Activated T-cell treated with anti-CD3 and anti-CD28 coated beads for 24 hours (primary cell): ENCODE measurements at places on chromosomes 11 and 22.

GRCh38 chr11:48150213-48150612, 66.4 kb upstream of the OR4B1 start:
- DNase-seq, result no peak

- DNase-seq, result no peak
These were observed 162.9 kb upstream of the ZBED5 start for GRCh38 chr11:11020747-11021149.

- no peak for DNase-seq
These were observed 111.2 kb downstream of the ZNF280B start for GRCh38 chr22:22397292-22397870.

- no peak for DNase-seq
These were observed 137.3 kb upstream of the THY1 start for GRCh38 chr11:119560291-119560690.

GRCh38 chr11:6745465-6746015, 26.2 kb downstream of the OR2AG2 start:
- DNase-seq, result no peak

DNA sequence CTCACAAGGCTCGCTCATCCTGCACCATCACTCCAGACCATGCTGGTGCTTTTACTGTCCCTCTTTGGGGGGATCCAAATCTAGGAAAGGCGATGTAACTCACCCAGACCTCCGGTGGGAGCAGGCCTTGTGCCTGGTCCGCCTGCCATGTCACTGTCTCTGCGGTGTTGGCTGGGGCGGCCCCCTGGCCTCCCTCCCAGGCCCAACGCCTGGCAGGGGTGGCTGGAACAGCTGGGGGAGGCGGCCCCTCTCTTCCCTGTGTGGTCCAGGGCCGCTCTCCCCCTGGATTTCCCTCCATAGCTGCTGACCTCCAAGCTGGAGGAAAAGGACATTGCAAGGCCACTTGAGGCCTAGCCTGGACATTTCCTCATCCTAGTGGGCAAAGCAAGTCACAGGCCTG, 11.1 kb upstream of the MGAT3 start:
- DNase-seq, result no peak

DNA sequence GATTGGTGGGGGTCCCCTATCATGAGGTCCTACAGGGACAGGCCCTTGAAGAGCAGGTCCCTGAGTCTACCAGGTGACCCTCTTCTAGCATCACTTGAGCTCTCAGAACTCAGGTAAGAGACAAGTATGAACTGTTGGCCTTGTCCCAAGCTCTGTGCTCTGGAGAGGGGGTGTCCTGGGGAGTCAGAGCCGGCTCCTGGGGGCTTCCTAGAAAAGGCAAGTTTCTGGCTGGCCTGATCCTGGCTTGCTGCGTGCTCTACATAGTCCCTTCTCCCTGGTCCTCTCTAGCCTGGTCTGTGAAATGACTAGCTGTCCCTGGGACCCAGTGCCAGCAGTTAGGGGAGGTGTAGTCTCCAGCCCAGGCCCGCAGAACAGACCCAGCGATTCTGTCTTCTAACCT, 11.4 kb downstream of the ATG16L2 start:
- DNase-seq, result no peak
